Activated CD8-positive, alpha-beta memory T cell treated with anti-CD3 and anti-CD28 coated beads for 48 hours (primary cell): ENCODE measurements at places on chromosomes 13 and 19.
A peak's percentile ranks its signal among the peaks of the same experiment; 100 is the strongest.

- no peak for DNase-seq
These were observed 564 bp downstream of the SPART start for GRCh38 chr13:36345438-36346221.

DNA sequence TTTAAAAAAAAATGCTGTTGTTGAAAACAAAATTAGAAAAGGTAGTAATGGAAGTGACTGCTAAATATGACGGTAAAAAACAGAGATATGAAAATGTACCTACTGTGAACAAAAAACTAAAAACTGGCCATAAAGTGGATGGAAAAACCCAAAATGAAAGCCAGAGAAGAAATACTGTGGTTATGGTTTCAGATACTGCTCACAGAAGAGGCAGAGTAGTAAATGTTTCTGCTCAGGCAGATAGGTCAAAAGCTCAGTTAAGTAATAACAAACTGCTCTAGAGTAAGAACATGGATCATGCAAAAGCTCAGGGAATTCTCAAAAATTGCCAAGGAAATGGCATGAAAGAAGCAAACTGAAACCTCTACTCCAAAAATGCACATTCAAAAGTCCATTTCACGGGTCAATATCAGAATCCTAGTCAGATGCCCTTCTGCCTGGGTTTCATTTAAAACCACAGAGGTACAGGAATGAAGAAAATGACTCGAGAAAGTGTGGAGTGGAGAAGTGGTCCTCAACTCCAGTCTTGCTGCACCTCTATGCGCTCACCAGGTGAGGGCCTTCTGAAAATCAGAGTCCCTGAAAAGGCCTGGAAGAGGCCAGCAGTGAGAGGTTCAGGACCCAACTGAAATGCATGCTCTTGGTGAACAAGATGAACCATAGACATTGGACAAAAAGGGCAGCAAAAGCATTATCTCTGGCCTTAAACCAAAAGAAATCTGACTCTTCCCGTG is 315.0 kb upstream of the SPRY2 start:
- no peak for DNase-seq

DNA sequence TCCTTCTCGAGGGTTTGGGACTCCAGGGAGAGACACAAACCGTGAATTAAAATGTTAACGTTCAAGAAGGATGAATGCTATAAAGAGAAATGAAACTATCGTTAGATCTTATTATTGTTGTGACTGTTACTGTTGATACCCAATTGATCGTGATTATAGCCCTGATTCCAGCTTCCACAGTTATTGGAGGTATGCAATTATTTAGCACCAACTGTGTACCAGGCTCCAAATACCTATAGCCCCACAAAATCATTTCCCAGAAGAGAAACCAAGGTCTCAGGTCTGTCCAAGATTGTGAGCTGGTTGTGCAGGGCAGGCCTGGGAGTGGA is 30.1 kb upstream of the NFIC start:
- DNase-seq, result no peak

- no peak for DNase-seq
These were observed 2.4 kb downstream of the NCAN start for GRCh38 chr19:19214159-19214490.

- DNase-seq, result no peak
These were observed 14.2 kb downstream of the CHERP start for GRCh38 chr19:16527971-16528521.

- no peak for DNase-seq
These were observed 53.0 kb downstream of the LRCH1 start for GRCh38 chr13:46605825-46606554.

DNA sequence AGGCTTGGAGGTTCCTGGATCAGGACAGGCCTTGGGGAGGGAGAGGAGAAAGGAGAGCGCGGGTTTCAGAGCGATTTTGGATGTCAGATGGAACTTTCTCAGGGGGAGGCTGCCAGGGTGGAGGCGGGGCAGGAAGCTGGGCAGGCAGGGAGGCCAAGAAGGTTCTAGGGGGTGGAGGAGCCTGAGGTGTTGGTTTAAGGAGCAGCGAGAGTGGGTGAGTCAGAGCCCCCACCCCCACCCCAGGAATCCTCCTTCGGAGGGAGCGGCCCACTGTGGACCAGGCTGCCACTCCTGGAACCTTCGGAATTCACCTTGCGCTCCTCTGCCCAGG is 15.9 kb upstream of the NOP53 start:
- no peak for DNase-seq

DNA sequence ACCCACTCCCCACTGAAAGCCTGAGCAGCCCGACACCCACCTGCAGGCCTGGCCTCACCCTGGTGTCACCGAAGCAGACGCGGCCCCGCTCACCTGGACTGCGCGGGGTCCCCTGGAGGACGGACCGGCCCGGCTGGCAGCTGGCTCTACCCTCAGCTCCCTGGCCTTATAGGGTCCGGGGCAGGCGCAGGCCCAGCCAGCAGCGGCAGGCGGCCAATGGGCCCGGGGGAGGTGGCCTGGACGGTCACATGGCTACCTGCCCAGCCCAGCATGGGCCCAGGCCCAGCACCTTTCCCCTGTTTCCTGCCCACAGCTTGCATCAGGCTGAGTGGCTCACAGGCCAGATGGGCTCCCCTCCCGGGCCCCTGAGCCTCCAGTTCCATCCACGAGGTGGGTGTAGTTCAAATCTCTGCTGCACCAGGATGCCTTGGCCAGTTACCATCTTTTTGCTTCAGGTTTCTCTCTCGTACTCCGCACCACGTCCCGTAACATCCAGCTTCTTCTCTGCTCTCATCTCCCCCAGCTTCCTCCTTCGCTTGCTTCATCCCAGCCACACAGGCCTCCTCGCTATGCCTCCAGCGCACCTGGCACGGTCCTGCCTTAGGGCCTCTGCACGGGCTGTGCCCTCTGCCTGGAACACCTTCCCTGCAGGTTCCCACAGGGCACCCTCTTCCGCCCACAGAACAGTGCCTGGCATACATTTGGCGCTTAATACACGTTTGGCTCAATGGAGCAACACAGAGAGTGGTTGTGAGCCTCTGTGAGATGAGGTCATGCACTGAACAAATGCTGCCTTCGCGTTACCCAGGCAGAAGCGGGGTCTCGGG is at the start of gene PLIN4:
Gene PLIN4 (minus strand): TSS at position 142 of the 827 bp plus-strand sequence. CDS start 214 bp downstream, outside the sequence.
- no peak for DNase-seq

GRCh38 chr19:2607712-2608601 is 94.5 kb downstream of the GNG7 start:
- DNase-seq, result no peak

DNA sequence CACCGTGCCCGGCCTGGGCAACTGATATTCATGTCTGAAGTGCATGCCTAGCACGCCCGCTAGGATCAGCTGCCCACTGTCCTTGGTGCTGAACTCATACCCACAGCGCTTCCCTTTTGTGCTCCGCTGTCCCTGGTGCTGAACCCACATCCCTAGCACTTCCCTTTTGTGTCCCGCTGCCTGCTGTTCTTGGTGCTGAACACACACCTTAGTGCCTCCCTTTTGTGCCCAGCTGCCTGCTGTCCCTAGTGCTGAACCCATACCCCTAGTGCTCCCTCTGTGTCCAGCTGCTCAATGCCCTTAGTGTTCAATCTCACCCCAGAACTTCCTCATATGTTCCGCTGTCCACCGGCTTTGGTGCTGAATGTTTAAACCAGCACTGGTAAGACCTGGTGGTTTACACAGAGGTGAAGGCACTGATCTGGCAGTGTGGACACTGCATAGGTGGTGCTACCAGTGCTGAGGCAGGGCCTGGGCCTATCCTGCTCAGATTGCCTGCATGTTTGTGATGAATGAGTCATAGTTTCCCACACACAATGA is 26.3 kb upstream of the SIGLEC11 start:
- peak; percentile 63 for DNase-seq

DNA sequence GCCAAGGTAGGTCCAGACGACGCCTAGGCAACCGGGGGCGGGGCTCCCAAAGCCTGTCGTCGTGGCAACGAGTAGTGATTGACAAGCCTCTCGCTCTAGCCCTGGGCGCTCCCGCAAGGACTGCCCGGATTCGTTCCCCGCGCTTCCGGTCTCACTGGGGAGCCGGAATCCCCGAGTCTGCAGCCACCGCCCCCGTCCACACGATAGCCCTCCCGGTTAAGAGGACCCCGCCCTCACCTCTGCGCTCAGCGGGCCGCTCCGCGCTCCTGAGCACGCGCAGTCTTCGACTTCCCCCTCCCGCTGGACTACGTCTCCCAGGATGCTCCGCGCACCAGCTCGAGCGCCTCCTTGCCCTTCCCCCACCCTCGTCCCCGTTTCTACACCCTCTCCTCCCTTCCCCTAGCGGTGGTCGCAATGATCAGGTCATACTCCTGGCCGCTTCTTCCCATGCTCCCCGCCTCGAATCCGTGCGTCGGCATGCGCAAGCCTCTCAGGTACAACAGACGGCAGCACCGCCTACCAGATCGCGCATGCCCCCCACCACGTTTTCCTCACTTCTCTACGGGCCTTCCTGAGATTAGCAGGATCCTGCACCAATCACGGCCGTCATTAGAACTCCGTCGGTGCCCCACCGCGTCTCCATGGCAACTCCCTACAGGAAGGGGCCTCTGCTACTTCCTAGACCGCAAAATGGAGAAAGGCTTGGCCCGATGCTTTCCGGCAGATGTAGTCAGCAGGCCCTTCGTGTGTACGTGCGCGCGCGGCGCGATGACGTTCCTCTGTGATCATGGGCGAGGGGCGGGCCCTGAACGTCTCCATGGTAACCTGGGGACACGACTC is at the start of gene MZF1:
Gene MZF1 (minus strand): TSS at position 518 of the 840 bp plus-strand sequence. CDS start 1,946 bp downstream, outside the sequence.
- DNase-seq, result peak; percentile 96

DNA sequence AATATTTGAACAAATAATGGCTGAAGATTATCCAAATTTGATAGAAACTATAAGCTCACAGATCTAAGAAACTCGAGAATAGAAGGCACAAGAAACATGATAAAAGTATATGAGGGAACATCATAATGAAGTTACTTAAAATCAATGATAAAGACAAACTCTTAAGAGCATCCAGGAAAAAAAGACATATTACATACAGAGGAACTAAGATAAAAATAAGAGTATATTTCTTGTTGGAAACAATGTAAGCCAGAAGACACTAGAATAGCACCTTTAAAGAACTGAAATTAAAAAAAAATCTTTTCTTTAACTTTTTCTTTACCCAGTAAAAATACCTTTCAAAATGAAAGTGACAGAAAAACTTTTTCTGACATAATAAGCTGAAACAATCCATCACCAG is 356.4 kb downstream of the DNAJC15 start:
- DNase-seq, result no peak

DNA sequence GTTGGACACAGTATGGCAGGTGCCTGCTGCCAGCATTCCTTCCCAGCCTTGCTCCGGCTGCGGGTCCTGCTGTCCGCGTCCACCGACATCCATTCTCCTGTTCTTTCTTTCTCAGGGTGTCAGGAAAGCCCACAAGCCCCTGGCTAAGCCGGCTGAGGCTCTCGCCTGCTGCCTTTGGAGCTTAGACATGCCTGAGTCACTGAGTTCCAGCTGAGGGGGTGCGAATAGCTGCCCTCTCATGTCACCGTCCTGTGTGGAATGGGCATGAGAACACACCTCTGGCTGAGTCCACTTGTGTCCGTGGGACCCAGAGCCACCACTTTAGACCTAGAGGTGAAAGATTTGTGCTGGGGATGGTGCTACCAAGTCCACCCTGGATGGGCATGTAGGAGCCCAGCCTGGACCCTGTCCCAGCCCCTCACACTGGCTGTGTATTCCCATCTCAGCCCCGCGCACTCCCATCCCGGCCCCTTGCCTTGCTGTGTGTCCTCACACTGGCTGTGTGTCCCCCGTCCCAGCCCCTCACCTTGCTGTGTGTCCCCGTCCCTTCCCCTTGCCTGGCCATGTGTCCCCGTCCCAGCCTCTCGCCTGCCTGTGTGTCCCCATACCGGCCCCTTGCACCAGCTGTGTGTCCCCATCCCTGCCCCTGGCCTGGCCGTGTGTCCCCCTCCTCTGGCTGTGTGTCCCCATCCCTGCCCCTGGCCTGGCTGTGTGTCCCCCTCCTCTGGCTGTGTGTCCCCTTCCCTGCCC is 24.6 kb upstream of the IRS2 start:
- no peak for DNase-seq

DNA sequence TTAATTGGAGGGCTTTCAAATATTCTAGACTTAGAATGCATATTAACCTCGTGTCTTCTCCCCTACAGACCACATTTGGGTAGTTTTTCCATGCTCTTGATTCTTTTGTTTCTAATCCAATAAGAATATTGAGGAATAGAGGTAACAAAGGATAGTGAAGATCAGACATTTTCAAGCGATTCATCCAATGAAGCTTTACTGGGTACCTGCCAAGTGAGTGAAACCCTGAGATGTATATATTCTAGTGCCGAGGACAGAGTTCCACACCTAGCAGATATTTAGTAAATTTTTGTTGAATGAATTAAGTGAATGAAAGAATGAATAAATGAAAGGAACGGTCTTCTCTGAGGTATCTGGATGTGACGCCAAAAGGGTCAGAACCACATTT is 442 bp upstream of the RFC3 start:
- DNase-seq, result no peak

DNA sequence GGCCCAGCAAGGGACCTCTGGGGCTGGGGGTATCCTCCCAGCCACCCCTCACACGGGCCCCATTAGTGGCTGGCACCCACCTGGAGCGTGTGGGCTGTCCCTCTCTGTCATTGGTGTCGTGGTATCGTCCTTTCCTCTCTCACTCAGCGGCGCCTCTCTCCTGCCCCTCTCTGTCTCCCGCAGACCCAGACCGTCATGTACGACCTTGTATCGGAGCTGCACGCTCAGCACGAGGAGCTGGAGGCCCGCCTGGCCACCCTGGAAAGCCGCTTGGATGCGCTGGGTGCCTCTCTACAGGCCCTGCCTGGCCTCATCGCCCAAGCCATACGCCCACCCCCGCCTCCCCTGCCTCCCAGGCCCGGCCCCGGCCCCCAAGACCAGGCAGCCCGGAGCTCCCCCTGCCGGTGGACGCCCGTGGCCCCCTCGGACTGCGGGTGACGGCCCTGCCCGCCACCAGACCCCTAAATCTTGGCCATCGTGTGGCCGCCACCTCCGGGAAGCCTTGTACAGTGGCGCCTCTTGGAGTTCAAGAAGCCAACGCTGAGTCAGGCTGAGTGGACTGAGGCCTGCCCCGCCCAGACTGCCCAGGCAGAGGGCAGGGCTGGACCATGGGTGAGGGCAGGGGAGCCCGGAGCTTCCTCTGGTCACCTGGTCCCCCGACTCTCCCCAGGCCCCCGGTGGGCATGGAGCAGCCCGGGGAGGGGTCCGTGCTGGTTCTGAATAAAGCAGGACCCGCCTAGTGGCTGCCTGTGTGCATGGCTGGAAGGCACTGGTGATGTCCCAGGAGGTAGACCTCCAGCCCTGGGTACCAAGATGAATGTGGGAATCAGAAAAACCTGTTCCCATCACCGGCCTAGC is 9.8 kb upstream of the ARRDC2 start:
- no peak for DNase-seq

DNA sequence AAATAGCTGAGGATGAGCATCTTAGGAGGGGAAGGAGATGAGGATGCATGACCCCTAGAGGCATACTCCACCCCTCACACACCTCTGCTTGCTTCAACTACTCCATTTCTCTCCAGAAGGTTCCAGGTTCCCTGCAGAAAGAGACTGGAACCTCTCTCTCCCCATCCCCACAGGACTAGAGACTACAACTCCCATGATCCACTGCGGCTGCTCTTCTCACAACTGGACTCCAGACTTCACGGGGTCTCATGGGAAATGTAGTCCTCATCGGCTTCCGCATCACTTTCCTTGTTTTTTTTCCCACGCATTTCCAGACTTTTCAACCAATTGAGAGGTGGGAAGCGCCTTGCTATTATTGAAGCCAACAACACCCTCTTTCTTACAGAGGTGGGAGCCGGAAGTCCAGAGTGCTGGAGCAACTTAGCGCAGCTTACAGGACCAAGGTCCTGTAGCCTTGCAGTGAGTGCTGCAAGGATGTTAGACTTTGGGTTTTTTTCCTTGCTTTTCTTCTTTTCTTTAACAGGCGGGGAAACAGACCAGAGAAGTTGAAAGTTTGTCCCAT is 13.9 kb upstream of the CACNG6 start:
- no peak for DNase-seq

GRCh38 chr19:42089191-42089750 is 13.3 kb downstream of the ZNF574 start:
- no peak for DNase-seq
